ENCODE measurements at places on chromosomes 6 and 20.

DNA sequence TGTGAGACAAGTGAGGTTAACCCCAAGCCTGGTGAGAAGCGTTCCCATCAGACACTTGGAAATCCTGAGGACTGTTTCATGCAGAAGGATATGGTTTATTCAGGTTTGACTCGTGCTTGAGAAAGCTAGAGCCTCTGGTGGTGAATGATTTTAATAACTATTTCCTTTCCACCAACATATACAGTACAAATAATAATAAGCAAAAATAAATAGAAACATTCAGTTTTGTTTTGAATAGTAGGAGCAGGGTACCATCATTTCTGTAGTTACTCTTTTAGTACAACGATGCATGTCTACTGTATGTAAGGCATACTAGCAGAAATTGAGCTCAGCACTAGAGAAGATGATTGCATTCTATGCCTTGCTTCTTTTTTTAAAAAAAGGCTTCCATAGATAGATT lies 33.5 kb downstream of the PLG start:
- no peak for DNase-seq

DNA sequence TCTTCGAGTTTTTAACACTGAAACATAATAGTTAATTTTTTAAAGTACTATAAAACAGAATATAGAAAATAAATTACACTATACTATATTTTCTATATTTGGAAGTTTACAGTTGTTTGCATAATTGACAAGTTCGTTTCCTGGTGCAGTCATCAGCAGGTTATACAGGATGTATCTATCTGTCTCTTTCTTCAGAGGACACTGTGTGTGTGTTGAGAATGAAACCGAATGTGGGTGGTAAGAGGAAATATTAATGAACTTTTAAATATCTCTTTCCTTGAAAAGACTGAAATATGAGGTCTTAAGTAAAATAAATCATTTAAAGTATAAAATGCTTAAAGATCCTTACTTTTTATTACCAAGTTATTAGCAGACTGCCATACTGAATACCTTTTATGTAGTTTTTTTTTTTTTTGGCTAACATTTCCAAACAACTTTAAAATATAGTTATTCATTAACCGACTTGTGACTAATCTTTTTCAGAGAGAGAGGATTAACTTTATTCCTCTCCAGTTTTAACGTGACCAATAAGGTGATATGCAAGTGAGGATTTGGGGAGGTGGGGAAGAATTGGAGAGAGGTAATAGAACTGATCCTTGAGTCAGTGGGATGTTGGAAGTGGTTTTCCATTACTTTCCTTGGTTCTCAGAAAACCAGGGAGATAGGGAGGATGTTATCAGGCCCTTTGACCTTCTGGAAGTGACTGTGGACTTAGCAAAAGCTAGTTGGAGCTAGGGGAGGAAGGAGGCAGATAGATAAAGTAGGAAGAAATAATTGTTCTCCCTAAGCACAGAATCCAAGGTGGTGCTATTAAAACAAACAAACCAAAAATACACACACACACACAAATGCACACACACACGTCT lies 380.0 kb upstream of the FLRT3 start:
- no peak for DNase-seq

DNA sequence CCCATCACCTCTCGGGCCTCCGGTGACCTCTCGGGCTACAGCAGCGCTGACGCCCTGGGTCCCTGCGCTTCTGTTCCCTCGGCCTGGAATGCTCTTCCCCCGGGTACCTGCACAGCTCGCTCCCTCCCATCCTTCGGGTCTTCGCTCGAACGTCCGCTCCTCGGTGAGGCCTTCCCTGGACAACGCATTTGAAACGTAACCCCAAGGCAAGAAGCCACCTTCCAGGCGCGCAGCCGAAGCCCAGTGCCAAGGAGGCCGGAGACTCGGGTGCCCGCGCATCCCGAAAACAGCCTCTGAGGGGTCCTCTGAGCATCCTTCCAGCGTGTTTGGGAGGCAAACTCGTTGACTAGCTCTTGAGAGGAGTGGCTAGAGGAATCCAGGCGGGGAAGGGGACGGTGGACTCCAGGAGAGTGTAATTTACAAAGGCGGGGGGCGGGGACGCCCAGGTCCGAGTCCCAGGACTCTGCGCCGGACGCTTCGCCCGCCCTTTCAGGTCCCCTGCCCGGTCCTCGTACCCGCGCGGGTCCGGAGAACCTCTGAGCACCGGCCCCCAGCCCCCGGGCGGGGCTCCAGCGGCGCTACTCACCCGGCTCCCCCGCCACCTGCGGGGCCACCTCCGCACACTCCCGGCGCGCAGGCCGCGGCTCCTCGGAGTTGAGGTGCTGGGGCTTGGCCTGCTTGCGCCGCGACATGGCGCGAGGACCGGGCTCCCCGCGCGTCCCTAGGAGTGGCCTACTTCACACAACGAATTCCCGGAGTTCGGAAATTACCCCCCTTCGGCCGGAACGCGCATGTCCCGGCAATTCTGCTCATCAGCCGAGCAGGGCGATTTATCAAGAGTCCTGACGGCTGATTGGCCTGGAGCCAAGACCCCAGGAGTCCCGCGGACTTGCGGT lies 86.8 kb downstream of the ZFP64 start:
- DNase-seq = no peak

GRCh38 chr6:42547407-42548329 lies 16.2 kb upstream of the UBR2 start:
- no peak for DNase-seq

DNA sequence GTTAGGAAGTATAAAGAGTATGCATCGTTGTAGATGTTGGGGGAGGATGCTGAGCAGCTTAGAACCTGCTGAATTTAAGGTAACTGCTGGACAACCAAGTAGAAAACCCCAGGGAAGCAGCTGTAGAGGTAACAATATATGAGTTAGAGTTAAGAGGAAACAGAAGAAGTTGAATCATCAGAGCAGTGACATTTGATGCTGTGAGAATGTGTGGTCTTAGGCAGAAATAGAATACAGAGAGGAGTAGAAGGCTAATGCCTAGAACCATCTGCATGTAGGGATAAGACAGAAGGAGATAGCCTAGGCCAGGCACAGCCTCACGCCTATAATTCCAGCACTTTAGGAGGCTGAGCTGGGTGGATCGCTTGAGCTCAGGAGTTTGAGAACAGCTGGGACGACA lies 22.6 kb upstream of the DYNLRB1 start:
- no peak for DNase-seq

- no peak for DNase-seq
These were observed 29.9 kb downstream of the EZR start for GRCh38 chr6:158789115-158789917.

GRCh38 chr20:46423342-46423741 lies 16.9 kb upstream of the ELMO2 start:
- no peak for DNase-seq

GRCh38 chr20:10573273-10573950 lies 100.4 kb downstream of the JAG1 start:
- DNase-seq = no peak

GRCh38 chr20:63957690-63958441 lies 1.6 kb upstream of the UCKL1 start:
- no peak for DNase-seq
